ENCODE measurements at places on chromosomes 16 and 17.
A peak's percentile ranks its signal among the peaks of the same experiment; 100 is the strongest.

DNA sequence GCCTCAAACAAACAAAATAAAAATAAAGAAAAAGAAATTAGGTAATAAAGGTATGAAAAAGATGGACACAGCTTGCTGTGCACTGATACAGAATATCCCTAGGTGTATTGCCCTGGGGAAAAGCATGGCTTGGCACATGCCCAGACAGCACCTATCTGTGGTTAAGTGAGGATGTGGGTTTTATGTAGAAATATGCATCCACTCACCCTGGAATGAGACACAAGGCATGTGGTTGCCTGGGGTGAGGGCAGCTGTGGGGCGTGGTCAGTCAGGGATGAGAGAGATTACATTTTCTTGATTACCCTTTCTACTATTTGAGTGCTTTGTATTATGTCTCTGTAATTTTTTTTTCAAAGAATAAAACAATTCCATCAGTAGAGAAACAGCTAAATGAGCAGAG, 6.9 kb downstream of the PLLP start:
- no peak for DNase-seq

DNA sequence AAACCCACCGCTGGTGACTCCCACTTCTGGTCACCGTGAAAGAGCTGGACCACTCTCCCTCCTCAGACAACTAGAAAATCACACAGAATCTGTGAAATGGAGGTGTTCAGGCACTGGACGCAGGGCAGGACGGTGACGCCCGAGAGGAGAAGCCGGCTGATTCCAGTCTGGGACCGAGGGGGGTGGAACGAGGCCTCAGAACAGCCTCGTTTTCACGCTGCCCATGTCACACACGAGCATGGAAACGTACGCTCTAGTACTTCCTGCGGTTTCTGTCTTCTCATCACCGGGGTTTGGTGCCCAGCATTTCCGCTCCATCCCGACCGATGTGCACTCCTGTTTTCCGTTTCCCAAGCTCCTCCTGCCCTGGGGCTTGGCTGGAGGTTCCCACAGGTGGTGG, 101.8 kb upstream of the METRNL start:
- no peak for DNase-seq

- DNase-seq: no peak
These were observed 15.6 kb downstream of the RFWD3 start for GRCh38 chr16:74650966-74651567.

DNA sequence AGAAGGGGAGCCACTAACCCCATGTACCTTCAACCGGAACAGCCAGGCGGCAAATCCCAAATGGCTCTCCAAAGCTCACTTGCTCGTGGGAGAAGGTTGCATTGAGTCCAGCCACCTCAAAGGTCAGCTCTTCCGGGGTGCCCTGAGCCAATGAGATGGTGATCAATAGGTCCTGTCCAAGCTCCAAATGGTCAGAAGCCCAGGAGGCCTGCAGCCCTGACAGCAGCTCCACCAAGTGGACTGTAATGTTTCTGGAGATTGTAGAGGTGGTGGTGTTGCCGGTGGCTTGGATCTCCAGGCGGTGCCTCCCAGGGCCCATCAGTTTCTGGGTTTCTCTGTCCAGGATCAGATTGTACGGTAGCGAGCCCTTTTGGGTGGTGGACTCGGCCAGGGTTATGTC, 39.9 kb upstream of the BCO1 start:
- no peak for DNase-seq

- DNase-seq: no peak
These were observed 64.0 kb downstream of the MED13 start for GRCh38 chr17:62001105-62001504.

DNA sequence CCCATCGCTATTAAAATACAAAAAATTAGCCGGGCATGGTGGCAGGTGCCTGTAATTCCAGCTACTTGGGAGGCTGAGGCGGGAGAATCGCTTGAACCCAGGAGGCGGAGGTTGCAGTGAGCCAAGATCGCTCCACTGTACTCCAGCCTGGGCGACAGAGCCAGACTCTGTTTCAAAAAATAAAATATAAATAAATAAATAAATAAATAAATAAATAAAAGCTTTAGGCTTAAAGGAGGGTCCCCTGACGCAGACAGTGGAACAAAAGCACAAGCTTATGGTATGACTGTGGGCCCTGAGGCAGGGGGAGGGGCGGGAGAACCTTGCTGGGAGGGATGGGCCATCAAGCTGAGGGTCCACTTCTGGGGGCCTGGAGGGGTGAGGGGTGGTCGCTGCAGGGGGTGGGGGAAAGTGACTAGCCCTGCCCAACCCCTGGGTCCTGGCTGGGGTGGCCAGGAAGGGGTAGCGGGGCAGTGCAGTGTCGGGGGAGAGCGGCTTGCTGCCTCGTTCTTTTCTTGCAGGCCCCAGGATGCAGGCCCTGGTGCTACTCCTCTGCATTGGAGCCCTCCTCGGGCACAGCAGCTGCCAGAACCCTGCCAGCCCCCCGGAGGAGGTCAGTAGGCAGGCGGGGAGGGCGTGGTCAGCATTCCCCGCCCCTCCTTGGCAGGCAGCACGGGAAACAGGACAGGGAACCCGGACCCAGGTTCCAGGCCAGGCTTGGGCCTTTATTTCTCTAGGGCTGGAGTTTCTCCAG, 4.7 kb downstream of the SERPINF1 start:
- DNase-seq: no peak

- DNase-seq: no peak
These were observed 60.4 kb downstream of the PLXDC1 start for GRCh38 chr17:39090908-39091665.

DNA sequence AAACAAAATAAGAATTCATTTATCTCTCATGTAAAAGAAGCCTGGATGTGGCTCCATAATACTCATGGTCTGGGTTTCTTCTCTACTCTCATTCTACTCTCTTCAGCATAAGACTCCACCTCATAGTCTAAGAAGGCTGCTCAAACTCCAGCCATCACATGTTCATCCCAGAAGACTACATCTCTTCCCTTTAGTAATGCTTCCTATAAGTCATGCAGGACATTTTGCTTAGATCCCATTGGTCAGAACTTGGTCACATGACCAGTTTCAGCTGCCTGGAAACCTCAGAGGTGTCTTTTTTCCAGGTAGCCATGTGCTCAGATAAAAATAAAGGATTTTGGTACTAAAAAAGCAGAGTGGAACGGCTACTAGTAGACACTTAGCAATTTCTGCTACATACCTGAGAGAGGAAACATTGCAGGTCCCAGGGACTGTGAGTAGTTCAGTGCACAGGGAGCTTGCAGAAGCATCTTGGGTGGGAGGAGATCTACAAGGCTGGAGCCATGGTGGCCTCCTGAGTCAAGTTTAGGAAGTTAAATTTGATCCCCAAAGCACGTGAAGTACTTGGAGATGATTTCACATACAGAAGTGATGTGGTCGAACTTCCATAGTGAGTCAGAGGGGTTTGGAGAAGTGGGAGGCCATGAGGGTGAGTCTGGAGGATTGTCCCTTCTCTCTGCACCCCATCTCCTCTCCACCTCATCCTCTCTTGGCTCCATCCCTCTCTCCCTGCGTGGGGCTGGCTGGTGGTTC, 110.2 kb downstream of the CCDC182 start:
- DNase-seq: no peak

- no peak for DNase-seq
These were observed 94.5 kb downstream of the CRISPLD2 start for GRCh38 chr16:84914273-84914672.

DNA sequence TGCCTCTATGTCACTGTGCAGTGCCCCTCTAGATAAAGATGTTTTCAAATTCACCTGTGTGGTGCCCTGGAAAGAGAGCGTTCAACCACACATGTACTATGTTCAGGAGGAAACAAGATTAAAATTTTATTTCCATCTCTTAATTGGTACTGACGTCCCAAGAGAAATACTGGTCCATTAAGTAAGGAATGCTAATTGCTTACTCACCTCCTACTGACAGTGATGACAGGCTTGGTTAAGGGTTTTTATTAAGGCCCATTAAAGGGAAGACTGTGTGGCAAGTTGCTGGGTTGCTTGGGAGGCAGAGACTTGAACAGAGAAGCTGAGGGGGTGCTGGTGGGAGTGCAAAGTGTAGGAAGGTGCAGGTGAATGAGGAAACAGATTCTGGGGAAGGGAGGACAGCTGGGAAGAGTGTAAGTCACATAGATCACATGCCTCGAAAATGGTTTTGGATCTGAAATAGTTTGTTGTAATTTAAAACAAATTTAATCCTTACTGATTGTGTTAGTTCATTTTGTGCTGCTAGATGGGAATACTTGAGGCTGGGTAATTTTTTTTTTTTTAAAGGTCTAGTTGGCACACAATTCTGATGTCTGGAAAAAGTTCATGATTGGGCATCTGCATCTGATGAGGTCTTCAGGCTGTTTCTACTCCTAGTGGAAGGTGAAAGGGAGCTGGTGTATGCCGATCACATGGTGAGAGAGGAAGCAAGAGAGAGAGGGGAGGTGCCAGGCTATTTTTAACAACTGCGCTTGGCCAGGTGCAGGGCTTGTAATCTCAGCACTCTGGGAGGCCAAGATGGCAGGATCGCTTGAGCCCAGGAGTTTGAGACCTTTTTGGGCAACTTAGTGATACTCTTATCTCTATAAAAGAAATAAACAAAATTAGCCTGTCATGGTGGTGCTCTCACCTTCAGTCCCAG, 140.5 kb downstream of the CACNG3 start:
- DNase-seq: no peak

- DNase-seq: no peak
These were observed 6.7 kb downstream of the NDUFAF8 start for GRCh38 chr17:81245665-81246342.

GRCh38 chr17:35700150-35700549, 31.3 kb upstream of the RASL10B start:
- DNase-seq: no peak

DNA sequence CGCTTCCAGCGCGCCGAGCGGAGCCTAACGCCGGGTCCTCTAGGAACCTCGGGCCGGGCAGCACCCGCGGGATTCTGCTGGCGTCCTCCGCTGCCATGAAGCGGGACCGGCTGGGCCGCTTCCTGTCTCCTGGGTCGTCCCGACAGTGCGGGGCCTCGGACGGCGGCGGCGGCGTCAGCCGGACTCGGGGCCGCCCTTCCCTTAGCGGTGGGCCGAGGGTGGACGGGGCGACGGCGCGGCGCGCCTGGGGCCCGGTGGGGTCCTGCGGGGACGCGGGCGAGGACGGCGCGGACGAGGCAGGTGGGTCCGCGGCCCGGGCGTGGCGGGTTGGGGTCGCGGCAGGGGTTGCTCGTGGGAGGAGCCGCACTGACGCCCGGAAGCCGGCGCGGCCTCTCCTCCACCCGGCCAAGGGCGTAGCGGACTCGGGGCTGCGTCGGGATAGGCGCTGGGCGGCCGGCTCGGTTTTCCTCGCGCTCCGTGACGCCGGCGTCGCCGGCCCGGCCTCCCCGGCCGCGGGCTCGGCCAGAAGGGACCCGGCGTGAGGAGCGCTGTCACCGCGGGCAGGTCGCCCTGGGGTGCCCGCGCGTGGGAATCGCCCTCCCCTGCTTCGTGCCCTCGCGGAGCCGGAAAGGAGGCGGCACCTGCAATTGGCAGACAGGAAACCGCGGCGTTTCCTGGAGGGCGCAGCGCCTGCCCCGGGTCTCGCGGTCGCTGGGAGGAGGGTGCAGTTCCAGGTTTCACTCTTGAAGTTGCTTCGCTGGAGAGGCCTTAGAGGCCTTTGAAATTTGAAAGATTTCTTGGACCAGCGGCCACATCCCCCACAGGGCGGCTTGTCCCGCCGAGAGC, 432 bp downstream of the ZNF276 start:
- no peak for DNase-seq

DNA sequence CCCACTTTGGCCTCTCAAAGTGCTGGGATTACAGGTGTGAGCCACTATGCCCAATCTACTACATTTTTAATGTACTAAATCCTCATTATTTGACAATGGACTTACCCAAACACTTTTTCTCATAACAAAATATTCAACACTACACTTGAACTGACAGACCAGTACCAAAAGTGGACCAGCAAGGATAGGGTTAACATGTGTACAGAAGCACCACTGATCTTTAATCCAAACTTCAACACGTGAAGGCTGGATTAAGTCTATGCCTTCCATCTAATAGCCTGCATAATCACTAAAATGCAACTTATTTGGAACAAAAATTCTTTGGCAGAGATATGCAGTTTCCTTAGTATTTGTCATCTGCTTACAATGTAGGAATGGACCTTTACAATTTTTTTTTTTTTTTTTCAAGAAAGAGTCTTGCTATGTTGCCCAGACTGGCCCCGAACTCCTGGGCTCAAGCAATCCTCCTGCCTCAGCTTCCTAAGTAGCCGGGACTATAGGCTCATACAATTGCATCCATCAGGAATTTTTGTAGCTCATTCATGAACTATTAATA, 60.0 kb upstream of the BCAR1 start:
- DNase-seq: no peak

- no peak for DNase-seq
These were observed 32.1 kb upstream of the CDC42EP4 start for GRCh38 chr17:73343739-73344454.

- peak; percentile 68 for DNase-seq
These were observed 28.0 kb downstream of the OR1D5 start for GRCh38 chr17:3035256-3035967.

GRCh38 chr16:59545721-59546120, 811.6 kb upstream of the GOT2 start:
- DNase-seq: no peak

DNA sequence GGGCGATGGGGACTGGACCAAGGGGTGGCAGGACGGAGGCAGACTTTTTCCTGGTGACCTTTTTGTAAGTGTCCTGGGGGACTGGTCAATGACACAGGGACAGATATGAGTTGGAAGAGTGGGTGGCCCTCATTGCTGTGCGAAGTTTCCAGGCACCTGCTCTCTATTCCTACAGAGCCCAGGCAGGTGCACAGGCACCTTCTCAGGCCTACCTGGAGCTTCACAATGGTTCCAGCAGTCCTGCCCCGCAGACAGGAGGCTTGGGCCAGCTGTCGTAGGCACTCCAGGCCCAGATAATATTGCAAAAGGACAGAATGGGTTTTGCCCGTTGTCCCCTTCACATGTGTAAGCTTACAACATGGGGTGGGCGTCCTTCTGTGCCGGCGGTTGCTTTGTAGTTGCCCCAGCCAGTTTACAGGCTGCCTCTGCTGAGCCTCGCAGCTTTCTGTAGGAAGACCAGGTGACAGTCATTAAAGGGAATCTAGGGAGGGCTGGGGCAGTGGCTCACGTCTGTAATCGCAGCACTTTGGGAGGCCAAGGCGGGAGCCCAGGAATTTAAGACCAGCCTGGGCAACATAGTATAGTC, 84.3 kb downstream of the ARHGAP23 start:
- DNase-seq: no peak

- no peak for DNase-seq
These were observed 5.0 kb downstream of the FHOD1 start for GRCh38 chr16:67242138-67242730.

- DNase-seq: no peak
These were observed 950 bp upstream of the MYO1C start for GRCh38 chr17:1493291-1493980.

- peak; percentile 59 for DNase-seq
These were observed 10.2 kb downstream of the MYO19 start for GRCh38 chr17:36524428-36524876.

- no peak for DNase-seq
These were observed 30.4 kb upstream of the FOXK2 start for GRCh38 chr17:82489117-82489516.

DNA sequence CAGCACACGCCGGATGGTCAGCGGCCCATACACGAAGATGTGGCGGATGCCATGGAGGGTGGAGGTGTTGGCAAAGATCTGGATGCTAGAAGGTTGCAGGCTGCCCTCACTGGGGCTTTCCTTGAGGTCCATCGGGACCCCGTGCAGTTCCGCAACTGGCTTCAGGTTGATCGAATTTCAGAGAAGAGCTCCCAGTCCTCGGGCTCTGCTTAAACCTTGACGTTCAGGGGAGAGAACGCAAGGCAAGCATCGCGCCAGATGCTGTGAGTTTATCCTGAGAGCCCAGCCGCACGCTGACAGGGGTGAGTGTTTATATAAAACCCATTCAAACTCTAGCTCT, 98.7 kb upstream of the CCL2 start:
- DNase-seq: no peak

- DNase-seq: no peak
These were observed 2.2 kb downstream of the C16orf95 start for GRCh38 chr16:87314990-87315420.

Data from mesenteric fat pad (tissue), 1 donor.